DMS79 (cell line): ENCODE measurements at places on chromosomes 3 and 15.
A peak's percentile ranks its signal among the peaks of the same experiment; 100 is the strongest.

GRCh38 chr3:32990116-32990515 lies 38.7 kb downstream of the CCR4 start:
- no peak for DNase-seq

GRCh38 chr15:75148280-75148679 lies 53.4 kb upstream of the C15orf39 start:
- no peak for DNase-seq

DNA sequence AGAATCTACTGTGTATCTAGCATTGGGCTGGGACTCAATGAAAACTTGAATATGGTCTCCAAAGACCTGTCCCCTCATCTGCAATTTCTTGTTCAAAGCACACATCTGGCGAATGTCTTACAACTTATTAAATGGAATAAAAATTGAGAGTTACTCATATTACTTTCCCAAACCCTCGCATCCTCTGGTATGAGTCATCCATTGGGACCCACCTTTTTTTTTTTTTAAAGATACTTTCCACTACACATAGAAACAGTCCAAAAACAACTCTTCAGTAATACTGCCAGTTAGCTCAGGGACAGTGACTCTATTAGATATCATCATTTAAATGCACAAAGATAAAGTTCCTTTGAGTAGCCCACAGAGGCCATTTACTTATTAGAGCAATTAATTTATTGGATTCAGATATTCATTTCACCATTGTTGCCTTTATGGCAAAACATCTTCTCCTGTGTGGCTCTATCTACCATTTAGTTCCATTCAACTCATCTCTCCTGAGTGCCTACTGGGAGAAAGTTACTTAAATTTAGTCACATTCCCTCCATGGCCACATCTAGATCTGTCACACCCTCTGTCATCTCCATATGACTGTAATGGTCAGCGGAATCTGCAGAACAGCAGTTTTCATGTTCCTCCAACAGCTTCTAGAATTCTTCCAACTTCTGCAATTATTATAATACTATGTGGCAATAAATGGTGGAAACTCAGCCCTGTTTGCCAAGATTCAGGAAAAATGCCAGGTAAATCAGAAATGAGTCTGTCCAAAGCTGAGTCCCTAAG lies 77.9 kb upstream of the ARHGEF3 start:
- no peak for DNase-seq

DNA sequence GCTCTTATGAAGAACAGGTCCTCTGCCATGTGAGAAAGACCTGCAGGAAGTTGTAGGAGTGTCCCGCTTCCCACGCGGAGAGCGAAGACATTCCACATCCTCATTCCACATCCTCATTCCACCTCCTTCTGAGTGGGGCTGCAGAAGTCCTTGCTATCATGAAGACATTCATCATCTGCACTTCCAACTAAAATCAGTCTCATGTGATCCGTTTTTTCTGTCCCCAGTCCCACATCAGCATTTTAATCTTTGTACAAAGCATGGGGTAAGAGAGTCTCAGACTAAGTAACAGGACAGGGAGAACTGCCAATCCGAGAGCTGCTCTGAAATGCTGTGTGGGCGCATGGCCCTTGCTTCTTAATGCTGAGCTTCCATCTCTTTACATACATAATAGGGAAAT lies 227.2 kb downstream of the RSRC1 start:
- no peak for DNase-seq

- no peak for DNase-seq
Measured at GRCh38 chr3:105108823-105109222, 257.9 kb upstream of the ALCAM start.

GRCh38 chr3:108088146-108088545 lies 2.7 kb downstream of the CD47 start:
- no peak for DNase-seq

DNA sequence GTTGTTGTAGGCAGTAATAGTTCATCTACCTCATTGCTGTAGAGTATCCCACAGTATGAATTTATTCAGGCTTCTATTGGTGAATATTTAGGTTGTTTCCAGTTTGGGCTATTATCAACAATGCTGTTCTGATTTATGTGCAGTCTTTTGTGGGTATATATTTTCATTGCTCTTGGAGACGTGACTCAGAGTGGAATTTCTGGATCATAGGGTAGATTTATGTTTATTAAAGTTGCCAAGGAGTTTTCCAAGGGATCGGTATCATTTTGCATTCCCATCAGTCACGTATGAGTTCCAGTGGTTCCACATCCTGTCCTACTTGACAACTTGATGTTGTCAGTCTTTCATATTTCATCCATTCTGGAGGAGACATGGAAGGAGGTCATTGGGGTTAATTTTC lies 8.4 kb upstream of the HRH1 start:
- no peak for DNase-seq

- peak; percentile 35 for DNase-seq
Measured at GRCh38 chr3:150721285-150722130, 17.8 kb upstream of the ERICH6 start.

GRCh38 chr3:4656059-4656458 lies 162.9 kb downstream of the ITPR1 start:
- DNase-seq = no peak

- no peak for DNase-seq
Measured at GRCh38 chr3:157093096-157093495, 66.9 kb downstream of the CCNL1 start.

GRCh38 chr3:79329154-79329553 lies 438.6 kb downstream of the ROBO1 start:
- DNase-seq = no peak

- no peak for DNase-seq
Measured at GRCh38 chr15:67506775-67507747, 13.9 kb upstream of the C15orf61 start.

DNA sequence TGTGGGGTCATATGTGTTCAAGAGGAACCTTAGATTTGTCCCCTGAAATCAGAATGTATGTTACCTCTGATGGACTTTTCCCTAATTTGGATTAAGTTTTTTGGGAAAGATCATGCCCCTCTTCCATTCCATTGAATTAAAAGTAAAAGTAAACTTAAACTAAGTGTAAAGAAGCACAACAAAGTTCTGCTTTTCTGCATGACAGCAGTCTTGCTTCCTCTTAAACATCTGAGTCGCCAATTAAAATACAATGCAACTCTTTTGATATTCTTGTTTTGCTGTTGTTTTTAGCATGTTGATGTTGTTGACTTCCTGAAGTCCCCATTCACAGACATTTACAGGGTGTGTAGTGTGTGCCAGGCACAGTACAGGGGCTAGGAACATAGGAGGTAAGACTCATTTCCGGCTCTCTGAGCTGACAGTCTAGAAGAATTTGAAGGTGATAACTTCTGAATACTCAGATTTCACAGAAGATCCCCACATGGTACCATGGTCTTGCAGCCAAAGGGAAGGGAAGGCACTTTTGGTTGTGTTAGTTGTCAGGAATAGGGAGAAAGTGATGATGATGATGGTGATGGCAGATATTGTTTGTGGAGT lies 45.0 kb downstream of the USP13 start:
- DNase-seq = no peak

- no peak for DNase-seq
Measured at GRCh38 chr15:62895139-62895866, 147.2 kb upstream of the TPM1 start.

DNA sequence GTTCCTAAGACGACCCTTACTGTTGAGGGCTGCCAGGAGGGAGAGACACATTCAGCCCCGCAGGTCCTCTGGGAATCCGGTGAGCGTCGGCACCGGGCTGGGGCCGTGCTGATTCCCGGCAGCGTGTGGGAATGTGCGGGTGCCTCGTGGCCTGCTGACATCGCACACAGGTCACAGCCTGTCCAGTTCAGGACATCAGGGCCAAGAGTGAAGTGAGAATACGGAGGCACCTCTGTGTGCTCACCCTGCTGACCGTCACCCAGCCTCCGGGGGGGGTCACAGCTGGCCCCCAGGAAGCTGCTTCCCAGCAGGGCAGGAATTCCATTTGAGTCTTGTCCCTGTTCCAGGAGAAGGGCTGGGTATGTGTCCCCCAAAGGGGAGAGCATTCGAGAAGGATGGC lies 53.6 kb downstream of the PGPEP1L start:
- DNase-seq = no peak

GRCh38 chr3:175057401-175057800 lies 198.3 kb downstream of the NAALADL2 start:
- no peak for DNase-seq

DNA sequence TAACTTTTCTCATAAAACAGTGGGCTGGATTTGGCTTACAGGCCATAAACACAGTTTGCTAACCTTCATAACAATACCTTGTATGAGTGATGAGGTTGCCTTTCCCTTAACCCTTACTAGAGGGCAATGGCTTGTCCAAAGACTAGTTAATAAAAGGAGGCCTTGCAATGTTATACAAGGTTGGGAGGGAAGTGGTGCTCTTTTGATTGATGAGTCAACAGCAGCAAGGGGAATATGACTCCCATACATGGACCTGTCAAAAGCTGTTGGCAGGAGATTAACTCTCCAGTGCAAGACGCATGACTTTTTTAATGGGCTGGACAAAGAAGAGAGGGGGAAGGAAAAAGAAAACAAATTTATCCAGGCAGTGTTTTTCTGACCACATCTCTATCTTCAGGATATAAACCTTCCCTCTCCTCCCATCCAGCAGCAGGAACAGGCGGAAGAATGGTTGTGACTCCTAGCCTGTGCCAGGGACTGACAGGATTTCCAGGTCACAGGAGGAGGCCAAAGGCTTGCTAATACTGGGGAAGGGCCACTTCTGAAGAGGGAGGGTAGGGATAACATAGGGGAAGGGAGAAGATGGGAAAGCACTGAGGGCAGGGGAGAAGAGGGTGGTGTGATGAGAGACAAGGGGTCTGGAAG lies 35.2 kb upstream of the ARL14 start:
- DNase-seq = no peak

DNA sequence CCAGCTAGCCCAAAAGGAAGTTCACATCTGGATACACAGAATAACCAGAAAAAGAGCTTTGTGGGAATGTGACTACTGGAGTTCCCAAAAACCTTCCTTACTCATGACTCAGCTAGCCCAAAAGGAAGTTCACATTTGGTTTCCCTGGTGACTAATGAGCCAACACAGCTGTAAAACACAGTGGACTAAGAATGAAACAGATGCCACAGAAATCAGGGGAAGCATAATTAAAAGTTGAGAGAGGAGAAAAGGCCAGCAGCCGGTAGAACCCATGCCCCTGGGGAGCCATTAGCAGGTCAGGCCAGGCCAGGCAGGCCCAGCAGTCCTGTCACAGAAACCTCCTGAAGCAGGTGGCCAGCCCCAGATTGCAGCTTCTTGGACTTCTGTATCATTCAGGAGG lies 130.3 kb downstream of the GHSR start:
- no peak for DNase-seq

GRCh38 chr3:28915741-28916500 lies 364.9 kb upstream of the RBMS3 start:
- DNase-seq = no peak

DNA sequence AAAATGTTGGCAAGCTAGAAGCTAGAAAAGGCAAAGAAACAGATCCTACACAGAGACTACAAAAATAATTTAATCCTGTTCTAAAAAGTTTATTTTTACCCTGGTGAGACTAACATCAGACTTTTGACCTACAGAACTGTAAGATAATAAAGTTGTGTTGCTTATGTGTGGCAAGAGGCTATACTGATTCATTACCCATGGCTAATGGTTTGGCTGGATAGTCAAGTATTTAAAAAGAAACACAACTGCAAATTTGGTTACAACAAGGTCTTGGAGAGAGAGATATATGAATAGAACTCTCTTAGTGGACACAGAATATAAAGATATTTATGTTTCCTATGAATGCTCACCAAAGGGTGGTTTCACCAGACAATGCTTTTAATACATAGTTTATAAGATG lies 364.2 kb upstream of the PLSCR5 start:
- DNase-seq = no peak

DNA sequence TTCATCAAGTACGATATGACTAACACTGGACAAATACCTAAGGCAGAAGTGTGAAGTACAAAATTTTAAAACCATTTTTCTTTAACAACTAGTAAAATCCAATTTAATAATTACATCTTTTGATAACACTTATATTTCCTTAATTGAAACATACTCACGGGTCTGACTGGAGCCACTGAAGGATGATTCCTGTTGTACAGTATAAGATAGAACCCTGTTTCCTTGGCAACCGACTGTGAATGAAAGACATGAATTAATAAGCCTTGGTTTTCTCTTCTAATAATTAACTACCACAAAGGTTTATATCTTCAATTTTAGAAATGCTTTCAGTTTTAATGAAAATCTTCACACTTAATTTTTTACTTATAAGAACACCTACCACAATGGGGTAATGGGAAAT lies 19.4 kb downstream of the DHX36 start:
- no peak for DNase-seq

- no peak for DNase-seq
Measured at GRCh38 chr15:65354835-65355172, 23.0 kb downstream of the IGDCC3 start.

DNA sequence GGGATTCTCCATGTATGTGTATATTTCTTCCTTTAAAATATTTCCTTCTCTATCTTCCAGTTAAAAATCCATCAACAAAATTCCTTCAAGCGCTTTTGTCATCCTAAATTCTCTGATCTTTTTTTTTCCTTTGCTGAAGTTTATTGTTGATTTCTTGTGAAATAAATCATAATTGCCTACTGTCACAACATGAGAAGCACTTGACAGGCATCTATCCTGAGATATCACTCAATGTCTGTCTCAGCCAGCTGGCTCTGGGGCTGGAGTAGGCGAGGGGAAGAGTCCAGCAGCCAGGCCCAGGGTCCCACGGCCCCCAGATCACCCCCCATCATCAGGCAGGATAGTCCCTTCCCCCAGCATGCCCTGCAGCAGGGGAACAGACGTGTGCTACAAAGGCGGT lies 109.0 kb upstream of the TLE3 start:
- no peak for DNase-seq

GRCh38 chr15:47824147-47824546 lies 106.8 kb downstream of the SEMA6D start:
- DNase-seq = no peak

GRCh38 chr15:86355801-86356200 lies 276.1 kb downstream of the AGBL1 start:
- no peak for DNase-seq

DNA sequence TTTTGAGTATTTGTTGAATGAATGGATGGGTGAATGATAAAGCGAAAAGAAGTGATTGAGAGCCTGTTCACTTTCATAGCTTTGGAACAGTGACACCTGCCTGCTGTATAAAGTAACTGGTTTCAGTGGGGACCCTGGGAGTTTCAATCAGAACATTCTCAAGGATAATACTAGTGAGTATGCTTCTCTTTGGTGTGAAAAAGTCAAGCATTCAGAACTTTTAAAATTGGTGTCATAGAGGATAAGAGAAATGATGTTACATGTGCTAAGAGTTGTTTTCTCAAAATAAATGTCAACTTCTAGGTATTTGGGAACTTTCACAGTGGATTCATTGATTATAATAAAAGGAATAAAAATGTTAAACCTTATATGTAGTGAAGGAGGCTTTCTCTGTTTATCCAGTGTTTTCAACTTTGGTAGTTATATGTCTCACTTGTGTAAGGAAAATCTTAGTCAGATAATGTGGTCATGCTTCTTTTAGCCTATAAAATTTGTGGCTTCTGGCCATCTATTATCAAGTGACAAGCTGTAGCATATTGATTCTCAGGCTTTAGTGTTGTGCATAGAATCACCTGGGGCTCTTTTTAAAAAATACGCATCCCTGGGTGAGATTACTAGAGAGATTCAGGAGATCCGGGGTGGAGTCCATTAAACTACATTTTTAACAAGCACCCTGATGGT lies 11.9 kb downstream of the LRCH3 start:
- no peak for DNase-seq

- DNase-seq = no peak
Measured at GRCh38 chr3:53703630-53704362, 142.4 kb downstream of the CHDH start.

- no peak for DNase-seq
Measured at GRCh38 chr3:168476360-168476980, 380.7 kb upstream of the GOLIM4 start.

GRCh38 chr15:50945725-50946124 lies 37.2 kb downstream of the AP4E1 start:
- DNase-seq = no peak
